ENCODE measurements at places on chromosomes 7 and 10. TPM values are rescaled to one million over a fixed set of nuclear protein-coding genes. Genes with fewer than 3 reads are reported as not detected.

Gene PLPP4
- total RNA-seq: 31.1 TPM

Gene PTF1A
- total RNA-seq: not detected

Gene CCDC172
- not detected for total RNA-seq

Gene TRPV5
- total RNA-seq: not detected

Gene FAM171A1
- total RNA-seq: 35.4 TPM

Gene SPDYE9
- not detected for total RNA-seq

Gene TMEM270
- not detected for total RNA-seq

Gene NAT16
- total RNA-seq: not detected

Gene FRMPD2
- total RNA-seq: not detected

Gene FEZF1
- not detected for total RNA-seq

Gene AP3M1
- total RNA-seq: 42.2 TPM

Gene NDUFB8
- 223 TPM for total RNA-seq

Gene SCART1
- total RNA-seq: 0.76 TPM

Gene AZGP1
- not detected for total RNA-seq

Gene UTF1
- not detected for total RNA-seq

Gene FOXL3
- not detected for total RNA-seq

Gene MEIG1
- total RNA-seq: not detected

Gene ZCWPW1
- total RNA-seq: 1.5 TPM
